ENCODE measurements at places on chromosomes 5 and 9.

GRCh38 chr5:180786531-180787398 is 15.8 kb downstream of the MGAT1 start:
- DNase-seq = no peak

GRCh38 chr5:160649304-160649703 is 202.7 kb downstream of the ATP10B start:
- no peak for DNase-seq

DNA sequence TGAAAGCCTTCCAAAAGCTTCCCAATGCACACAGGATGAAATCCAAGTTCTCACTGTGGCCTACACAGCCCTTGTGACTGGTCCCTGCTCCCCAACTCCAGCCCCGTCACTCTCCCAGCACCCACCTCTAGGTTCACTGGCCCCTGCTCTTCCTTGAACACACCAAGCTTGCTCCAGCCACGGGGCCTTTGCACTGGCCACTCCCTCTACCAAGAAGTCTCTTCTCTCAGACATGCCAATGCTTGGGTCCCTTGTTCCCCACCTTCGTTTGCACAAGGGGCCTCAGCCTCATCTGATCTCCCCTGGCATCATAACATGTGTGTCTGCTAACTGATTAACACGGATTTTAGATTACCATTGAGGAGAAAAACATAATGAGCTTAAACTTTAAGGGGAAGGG is 56.0 kb downstream of the ROR2 start:
- no peak for DNase-seq

- no peak for DNase-seq
Measured at GRCh38 chr5:169758886-169759285, 121.8 kb downstream of the DOCK2 start.

DNA sequence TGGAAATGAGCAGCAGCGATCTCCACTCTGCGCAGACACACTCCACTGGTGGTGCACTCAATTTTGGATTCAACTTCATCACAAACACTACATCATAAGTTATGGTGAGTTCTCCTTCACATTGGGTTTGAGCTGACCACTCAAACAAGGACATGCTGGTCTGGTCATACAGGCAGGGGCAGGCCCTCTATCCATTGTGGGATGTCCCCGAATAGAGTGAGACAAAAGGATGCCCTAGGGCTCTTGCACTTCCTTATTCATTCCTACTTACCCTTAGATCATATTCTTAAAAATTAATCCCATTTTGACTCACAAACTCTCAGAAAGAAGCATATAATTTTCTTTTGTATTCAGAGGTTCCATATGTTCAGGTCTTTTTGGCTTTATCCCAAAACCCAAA is 16.3 kb upstream of the PJA2 start:
- no peak for DNase-seq

GRCh38 chr5:99025298-99026045 is 96.7 kb upstream of the CHD1 start:
- DNase-seq = no peak

- no peak for DNase-seq
Measured at GRCh38 chr5:40495237-40495635, 184.5 kb upstream of the PTGER4 start.

- DNase-seq = no peak
Measured at GRCh38 chr5:10077791-10078545, 171.7 kb downstream of the ATPSCKMT start.

GRCh38 chr5:95526871-95527270 is 27.9 kb downstream of the SKIC3 start:
- DNase-seq = no peak

DNA sequence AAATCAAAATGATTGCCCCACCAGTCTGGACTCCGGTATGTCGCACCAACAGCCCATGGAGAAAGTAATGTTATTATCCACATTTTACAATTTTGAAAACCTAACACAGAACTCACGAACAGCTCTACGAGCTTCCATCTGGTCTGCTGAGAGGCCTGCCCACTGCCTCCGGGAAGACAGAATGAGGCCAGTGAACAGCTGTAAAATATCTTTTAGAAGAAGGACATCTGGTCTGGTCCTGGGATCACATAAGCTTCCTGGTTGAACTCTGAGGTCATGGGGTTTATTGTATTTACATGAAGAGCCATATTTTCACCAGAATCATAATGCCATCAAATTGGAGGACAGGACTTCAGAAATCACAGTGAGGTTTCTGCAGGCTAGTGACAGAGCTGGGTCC is 89.0 kb downstream of the FRMD3 start:
- no peak for DNase-seq

- DNase-seq = no peak
Measured at GRCh38 chr9:98658951-98659351, 49.8 kb downstream of the GABBR2 start.

- no peak for DNase-seq
Measured at GRCh38 chr5:29304545-29304944, 1888.9 kb upstream of the CDH6 start.

DNA sequence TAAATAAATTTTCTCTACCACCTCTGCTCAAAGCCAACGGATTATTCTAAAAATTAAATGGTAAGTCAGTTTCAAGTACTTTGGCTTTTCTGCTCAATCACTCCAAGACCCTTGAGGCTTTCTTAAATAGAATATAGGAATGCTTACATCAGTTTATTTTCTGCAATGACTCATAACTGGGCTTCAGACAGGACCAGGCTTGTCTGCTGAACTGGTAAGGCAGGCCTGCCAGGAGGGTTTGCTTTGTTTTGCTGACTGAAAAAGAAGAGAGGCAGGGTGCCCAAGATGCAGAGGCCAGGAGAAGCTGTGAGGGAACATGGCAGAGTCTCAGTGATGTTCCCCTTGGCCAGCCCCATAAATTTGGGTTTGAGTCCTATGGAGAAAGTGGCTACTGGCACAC is 60.3 kb upstream of the EPB41L4A start:
- no peak for DNase-seq

- DNase-seq = no peak
Measured at GRCh38 chr5:72237415-72237814, 82.6 kb downstream of the MRPS27 start.

- no peak for DNase-seq
Measured at GRCh38 chr5:163309914-163310313, 127.5 kb upstream of the CCNG1 start.

DNA sequence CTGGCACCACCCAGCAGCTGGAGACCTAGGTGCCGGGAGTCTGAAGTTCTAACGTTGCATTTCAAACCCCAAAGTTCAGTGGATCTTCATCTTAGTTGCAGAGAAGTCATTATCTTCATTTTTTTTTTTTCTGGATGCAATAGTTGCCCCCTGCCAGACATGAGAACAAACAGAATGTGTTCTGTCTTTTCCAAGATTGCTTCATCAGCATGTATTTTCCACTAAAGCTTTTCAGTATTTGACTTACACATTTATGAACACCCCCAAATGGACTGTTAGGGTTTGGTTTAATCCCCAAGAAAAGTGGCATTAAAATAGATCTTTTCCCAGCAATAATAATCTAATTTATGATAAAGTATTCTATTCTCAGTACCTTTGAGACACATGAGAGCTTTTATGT is 135.2 kb upstream of the OSMR start:
- DNase-seq = no peak

- DNase-seq = no peak
Measured at GRCh38 chr9:99978221-99978620, 71.8 kb downstream of the STX17 start.

- no peak for DNase-seq
Measured at GRCh38 chr5:173794901-173795416, 93.2 kb upstream of the CPEB4 start.

DNA sequence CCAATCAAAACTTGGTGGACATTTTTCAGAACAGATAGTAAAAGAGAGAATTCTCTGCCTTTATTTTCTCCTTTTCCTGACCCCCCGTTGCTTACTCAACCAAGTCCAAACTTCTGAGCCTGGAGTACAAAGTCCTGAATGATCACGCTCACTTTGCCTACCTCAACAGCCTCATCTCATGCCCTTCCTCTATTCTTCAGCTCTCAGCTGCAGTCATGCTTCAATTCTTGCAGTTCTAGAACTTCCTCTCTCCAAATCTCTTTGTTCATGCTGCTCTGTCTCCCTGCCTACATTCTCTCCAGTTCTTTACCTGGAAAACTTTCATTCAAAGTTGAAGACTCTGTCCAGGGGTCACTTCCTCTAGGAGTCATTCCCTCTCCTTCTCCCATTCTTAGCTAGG is 398.5 kb upstream of the SLC24A2 start:
- DNase-seq = no peak

DNA sequence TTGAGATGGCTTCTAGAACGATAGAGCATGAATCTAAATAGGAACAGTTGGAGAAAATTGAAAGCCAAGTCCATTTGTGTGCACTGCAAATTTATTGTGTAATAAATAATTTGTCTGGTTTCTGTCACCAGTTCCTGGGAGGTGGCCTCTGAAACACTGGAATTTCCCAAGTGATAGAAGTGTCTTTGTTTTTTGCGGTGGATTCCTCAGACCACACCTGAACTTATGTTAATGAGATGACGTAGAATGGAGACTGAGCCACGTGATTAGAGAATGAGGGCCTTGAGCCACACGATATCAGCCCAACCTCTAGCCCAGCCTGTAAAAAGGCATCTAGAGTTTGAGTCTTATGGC is 105.1 kb downstream of the MSX2 start:
- no peak for DNase-seq

- no peak for DNase-seq
Measured at GRCh38 chr5:90020575-90021538, 388.7 kb downstream of the CETN3 start.

DNA sequence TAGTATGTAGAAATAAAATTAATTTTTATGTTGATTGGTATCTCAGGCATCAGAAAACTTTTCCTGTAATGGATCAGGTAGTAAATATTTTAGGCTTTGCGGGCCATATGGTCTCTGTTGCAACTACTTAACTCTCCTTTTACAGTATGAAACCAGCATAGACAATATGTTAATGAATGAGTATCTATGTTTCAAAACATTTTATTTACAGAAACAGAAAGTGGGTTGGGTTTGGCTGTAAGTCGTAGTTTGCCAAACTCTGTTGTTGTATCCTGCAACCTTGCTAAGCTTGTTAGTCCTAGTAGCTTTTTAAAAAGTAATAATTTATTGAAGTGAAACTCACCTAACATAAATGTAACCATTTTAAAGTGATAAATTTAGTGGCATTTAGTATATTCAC is 132.1 kb downstream of the NR3C1 start:
- no peak for DNase-seq

- no peak for DNase-seq
Measured at GRCh38 chr9:110996436-110997220, 41.6 kb downstream of the LPAR1 start.

DNA sequence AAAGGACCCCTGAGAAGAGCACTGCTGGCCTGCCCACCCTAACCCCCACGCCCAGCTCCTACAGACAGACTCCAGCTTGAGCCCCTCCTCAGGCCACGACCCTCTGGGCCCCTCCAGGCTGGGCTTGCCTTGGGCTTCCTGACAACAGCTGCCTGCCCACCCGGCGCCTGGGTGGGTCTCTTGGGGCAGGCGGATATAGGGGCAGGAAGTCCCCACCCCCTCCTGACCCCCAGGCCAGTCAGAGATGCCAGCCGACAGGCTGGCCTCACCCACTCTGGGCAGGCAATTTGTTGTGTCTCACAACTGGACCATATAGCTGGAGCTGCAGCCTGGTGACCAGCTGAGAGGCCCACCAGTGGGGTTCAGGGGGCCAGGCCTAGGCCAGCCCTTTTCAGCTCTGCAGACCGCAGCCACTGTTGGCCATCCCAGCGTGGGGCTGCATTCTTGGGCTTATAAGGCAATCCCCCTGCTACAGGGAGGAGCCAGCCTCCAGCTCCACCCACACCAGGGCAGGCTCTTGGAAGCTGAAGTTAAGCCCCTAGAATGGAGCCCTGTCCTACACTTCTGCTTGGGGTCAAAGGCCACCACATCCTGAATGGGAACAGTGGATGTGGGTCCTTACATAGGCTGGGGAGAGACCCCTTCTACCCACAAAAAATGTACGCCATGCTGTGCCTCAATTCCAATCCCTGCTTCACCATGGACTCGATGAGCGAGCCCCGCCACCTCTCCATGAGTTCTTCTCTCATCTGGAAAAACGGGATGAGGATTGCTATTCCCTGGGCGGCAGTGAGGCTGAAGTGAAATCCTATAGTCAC is 2.0 kb downstream of the PDLIM7 start:
- DNase-seq = peak; percentile 41

- no peak for DNase-seq
Measured at GRCh38 chr5:89447027-89447426, 564.0 kb upstream of the MEF2C start.

DNA sequence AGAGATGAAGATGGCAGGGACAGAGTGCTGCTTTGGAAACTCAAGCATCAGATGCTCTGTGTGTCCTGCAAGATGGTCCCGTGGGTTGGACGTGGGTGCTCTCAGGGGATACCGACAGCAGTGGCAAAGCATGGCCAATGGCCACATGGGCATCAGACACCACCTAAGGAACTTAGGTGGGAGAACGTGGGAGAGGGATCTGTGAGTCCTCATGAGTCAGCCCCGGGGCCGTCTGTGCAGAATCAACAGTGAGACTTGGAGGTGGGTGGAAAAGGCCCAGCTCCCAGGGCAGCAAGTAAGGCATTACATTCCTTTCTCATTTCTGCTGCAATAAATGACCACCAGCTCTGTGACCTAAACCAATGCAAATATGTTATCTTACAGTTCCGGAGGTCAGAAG is 77.0 kb downstream of the RAD23B start:
- DNase-seq = no peak

DNA sequence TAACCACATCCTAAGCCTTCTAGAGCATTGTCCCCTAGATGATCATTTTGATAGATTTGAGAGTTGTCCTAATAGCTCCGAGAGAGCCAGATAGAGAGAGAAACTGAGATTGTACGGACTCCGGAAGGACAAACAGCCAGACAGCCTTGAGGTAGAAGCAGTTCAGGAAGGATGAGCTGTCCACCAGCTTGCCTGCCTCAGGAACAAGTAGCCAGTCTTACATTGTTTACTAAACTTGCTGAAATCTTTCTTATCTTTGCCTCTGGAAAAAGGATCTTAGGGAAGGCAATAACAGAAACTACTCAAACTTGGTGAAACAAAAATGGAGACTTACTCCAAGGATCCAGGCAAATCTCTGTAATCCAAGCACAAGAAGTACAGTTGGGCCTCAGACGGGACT is 39.0 kb upstream of the SAP30L start:
- DNase-seq = no peak

DNA sequence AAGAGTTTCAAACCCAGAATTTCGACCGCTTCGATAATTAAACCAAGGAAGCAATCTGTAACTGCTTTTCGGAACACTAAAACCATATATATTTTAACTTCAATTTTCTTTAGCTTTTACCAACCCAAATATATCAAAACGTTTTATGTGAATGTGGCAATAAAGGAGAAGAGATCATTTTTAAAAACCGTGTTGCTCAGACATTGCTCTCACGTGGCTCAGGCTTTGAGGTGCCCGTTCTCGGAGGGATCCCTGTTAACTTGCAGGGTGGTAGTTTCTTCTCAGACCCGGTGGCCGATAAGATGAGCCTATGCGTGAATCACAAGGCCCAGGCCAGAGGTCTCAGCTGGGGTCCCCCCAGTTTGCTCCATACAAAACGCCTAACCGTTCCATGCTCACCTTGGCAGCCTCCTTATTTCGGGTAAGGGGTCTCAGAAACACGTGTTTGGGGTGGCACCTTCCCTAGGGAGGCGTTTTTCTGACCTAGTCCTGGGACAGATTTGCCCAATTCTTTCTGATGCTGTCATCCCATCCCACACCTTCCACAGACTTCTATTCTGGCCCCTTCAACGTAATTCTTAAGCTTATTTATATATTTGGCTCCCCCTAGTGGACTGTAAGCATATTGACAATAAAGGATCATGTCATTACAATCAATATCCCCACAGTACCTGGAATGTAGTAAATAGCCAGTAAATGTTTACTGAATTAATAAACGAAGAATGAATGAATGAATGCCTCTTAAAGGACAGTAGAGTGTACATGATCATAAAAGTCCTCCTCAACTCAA is 48.1 kb downstream of the THBS4 start:
- DNase-seq = no peak

- DNase-seq = peak; percentile 59
Measured at GRCh38 chr5:139638090-139638735, 9.9 kb upstream of the CXXC5 start.
